ENCODE measurements at places on chromosomes 1 and 21.

- DNase-seq, result no peak
Observed at GRCh38 chr1:16080422-16081150, 7.1 kb upstream of the FAM131C start.

GRCh38 chr1:111756124-111756513 lies 418 bp downstream of the DDX20 start:
- DNase-seq, result no peak

DNA sequence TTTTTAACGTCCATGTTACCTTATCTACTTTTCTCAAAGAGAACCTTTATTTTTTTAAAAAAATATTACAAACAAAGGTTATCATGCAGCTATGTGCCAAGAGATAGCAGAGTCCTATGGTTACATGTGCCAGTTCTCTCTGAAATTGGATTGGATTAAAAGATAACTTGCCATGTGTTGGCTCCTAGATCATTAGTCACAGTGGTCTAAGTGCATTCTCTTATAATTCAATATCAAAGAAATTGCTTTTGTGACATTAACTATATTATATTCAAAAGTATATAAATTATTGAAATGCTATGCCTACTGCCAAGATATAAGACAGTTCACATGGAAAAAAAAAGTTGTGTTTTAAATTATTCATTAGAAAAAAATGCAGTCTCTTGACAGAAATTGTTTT lies 494.2 kb downstream of the NEGR1 start:
- DNase-seq, result no peak

DNA sequence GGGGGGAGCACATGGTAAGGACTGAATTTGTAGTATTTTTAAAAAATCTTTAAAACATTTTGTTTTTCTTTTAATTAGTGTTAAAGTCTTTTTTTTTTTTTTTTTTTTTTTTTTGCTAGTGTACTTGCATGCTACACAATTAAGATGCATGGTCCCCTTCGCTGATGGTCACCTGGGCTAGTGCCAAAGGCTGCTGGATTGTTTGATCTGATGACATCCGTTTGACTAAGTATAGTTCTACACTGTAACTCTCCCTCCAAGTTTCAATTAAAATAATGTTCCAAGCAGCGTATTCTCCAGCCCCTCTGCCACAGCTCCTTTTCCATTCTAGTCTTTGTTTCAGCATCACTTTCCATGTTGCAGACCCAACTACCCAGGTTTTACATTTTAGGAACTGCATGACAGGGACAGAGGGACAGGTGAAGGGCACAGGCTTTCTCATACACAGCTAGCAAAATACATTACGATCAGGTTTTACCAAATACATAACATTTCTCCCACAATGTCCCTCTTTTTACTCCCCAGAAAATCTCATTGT lies 852 bp upstream of the RAVER2 start:
- no peak for DNase-seq

- no peak for DNase-seq
Observed at GRCh38 chr1:156942576-156942975, 22.1 kb downstream of the LRRC71 start.

DNA sequence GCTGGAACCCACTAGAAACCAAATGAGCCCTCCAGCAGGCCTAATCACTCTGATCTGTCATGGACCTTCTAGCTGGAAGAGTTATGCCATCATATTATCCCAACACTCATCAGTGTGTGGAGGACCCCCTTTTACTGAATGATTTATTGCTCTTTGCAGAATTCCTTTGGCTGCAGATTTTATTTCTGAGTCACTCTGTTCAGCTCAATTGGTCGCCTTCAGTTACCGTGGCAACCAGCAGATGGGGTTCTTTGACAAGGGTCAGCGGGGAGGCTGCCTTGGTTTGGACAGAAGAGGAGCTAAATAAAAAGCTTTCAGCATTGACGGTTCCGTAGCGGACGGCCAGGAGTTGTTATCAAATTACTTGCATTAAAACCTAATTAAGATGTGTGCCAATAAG lies 220.1 kb downstream of the SDCCAG8 start:
- no peak for DNase-seq

- no peak for DNase-seq
Observed at GRCh38 chr1:229127301-229127700, 143.6 kb upstream of the RAB4A start.

GRCh38 chr1:182629499-182630096 lies 25.4 kb upstream of the RGS16 start:
- no peak for DNase-seq

DNA sequence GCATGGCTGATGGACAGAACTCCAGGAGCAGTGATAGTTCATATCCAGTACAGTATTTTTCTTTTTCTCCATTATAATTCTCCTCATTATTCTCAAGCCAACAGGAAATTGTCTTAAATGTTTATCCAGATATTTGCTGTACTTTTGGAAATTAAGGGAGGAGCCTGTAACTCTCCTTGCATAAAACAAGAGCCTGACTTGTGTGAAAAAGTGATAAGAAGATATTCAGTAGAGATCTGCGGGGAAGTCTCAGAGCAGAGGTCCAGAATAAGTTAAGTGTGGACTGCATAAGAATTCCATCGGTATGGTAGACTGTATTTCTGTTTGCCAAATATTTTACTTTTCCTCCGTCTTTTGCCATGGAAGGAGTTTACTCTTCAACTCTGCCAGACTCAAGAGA lies 70.2 kb downstream of the BACH1 start:
- DNase-seq, result no peak

DNA sequence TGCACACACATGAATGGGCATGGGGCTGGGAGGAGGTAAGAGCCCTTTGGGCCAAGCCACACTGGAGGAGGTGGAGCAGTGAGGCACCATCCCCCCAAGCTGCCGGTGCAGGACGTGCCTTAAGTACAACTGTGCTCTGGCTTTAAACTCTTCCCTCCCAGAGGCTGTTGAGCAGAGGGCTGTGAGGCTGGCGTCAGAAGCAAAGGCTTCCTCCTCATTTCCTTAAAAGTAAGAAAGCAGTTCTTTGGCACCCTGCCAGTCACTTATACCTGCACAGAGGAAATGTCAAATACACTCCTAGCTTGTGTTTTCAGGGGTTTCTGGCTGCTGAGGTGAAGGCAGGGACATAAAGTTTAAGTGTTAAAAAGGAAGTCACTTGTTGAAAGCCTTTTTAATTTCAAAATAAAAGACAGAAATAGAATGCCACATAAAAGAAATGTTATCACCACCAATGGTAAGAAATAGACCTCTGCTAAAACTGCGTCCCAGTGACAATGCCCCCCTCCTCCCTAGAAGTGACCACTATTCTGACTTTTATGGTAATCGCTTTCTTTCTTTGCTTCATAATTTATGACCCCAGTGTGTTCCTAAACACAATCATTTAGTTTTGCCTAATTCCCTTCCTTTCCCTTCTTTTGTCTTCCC lies 33.0 kb downstream of the LAMC2 start:
- DNase-seq, result no peak

DNA sequence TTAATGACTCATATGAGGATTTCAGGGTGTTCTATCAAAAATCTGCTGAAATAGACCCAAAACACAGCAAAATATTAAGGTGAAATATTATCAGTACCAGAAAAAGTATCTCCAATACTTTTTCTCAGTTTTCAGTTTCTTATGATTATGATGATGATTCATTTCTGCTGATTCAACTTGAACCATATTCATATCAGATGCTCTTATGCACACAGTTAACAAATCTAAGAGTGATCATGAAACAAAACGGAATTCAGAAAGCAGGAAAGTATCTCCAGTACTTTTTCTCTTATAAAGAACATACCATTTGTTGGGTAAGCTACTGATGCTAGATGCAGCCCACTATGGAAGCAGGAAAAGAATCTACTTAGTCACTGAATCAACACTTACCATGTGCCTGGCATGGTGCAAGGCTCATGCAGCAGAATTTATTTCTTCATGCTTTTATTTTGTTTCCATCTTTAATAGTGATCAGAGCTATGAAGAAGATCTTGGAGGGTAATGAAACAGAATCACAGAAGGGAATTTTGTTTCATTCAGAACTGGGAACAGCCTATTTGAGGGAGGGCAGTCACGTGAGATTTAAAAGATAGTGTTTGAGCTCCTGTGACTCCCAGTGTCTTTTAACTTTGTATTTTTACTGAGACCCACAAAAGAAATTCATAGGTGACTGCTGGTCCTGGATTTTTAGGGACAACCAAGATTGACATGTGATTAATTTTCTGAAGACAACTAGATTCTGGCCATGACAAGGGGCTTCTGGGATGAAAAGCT lies 480.6 kb downstream of the SETD4 start:
- DNase-seq, result no peak

DNA sequence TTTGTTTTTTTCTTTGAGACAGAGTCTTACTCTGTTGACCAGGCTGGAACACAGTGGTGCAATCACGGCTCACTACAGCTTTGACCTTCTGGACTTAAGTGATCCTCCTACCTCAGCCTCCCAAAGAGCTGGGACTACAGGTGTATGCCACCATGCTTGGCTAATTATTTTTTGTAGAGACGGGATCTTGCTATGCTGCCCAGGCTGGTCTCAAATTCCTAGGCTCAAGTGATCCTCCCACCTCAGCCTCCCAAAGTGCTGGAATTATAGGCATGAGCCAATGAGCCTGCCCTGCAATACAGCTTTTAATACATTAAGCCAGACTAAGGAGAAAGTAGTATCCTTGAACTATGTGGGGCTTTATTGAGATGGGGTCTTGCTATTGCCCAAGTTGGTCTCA lies 16.6 kb upstream of the EXOSC10 start:
- no peak for DNase-seq

DNA sequence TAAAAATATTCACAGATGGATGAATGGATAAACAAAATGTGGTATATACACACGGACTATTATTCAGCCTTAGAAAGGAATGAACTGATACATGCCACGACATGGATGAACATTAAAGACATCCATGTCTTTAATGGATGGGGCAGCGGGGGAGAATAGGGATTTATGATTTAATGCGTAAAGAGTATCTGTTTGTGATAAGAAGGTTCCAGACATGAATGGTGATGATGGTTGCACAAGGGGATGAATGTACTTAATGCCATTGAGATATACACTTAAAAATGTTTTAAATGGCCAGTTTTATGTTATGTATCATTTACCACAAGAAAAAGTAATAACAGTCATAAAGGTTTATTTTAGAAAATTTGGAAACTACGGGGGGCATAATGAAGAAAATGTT lies 108.6 kb upstream of the WLS start:
- DNase-seq, result no peak

DNA sequence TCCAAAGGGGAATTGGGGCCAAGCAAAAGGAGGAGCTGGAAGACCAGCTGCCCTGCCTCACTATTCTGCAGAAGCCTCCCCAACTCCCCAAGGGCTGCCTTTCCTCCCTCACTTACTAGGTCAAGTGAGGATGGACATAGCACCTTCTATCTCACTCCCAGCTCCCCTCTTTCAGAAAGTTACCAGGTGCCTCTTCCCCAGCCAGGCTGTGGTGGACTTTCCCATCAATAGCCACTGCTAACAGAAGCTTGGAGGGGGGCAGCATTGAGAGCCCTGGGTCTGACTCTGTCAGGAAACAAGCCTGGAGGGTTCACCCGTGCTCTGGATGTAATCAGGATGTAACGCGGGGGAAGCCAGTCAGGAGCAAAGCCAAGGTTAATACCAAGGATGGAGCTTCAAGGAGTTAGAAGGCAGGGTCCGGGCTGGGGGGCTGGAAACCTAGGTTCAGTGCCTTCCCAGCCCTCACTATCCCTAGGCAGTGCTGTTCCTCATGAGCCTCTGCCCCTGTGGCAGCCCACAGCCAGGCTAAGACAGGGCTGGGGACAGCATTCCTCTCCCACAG lies 127.8 kb upstream of the NGF start:
- DNase-seq, result no peak

DNA sequence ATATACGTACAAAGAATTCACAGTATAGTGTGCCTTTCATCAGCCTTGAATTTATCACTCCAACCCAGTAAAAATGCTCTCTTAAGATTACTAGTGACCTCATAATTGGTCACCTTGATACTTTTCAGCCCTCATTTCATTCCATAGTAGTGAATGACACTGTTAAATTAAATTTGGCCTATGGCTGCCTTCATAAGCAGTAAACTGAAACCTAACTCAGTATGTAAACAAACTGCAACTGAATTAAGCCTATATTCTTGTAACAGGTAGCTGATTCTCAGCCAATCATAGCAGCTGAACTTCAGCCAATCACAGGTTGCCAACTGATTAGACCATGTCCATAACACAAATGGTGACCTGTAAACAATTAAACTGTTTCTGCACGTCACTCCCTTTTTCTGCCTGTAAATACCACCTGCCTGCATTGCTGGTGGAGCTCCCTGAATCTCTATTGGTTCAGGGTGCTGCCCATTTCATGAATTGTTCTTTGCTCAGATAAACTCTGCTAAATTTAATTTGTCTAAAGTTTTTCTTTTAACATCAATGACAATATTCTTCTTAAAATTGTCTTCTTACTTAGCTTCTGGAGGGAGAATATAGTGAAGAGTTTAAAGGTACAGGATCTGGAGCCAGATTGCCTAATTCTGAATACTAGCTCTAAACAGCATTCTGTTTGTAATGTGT lies 24.0 kb upstream of the CAMSAP2 start:
- no peak for DNase-seq

DNA sequence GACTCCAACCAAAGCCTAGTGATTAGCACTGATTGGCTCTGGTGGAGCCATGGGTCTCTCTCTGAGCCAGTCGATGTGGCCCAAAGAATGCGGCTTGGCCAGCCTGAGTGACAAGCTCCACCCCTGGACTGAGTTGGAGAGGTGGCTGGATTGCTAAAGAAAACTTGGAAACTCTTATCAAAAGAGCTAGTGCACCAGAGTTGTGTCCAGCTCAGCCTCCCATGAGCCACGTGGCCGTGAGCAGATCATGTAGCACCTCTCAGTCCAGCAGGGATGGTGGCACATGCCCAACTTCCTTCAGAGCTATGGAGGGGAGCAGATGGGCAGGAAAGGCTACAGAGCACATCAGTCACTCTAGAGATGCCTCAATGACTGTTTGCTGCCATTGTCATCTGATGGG lies 142.8 kb upstream of the VAMP3 start:
- DNase-seq, result no peak

DNA sequence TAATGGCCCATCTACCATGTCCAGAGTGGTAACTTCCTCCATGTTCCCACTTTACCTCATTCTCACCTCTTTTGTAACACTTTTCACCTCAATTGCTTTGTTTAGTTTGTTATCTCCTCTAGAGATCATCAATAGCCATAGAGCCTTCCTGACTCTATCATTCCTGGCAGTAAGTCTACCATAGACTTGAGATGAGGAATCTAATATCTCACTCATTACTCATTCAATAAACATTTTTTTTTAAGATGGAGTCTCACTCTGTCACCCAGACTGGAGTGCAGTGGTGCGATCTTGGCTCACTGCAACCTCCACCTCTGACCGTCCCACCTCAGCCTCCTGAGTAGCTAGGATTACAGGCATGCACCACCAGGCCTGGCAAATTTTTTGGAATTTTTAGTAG lies 7.1 kb downstream of the NMNAT2 start:
- DNase-seq, result no peak

DNA sequence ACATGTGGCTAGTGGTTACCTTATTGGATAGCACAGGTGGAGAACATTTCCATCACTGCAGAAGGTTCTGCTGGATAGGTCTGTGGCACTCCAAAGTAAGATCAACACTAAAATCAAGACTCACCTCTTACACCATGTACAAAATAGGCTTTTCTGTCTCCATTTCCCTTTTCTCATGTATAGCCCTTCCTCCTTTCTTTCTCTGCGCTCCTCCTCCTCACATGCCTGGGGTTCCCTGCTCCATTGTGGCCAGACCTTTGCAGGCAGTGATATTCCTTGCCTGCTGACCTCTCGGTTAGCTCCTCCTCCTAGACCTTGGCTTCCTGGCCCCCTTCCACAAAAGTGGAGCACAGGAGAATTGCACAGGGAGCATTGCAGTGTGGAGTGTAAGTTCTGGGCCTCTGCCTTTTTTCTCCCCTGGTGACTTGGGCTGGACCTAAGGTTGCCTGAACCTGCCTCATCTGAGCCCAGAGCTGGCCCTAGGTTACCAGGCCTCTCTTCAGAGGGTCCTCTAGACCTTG lies 33.2 kb upstream of the RBM15 start:
- DNase-seq, result no peak
